ENCODE measurements at places on chromosomes 16 and 17.

- no peak for DNase-seq
Measured at GRCh38 chr16:12728469-12728868, 75.2 kb downstream of the CPPED1 start.

DNA sequence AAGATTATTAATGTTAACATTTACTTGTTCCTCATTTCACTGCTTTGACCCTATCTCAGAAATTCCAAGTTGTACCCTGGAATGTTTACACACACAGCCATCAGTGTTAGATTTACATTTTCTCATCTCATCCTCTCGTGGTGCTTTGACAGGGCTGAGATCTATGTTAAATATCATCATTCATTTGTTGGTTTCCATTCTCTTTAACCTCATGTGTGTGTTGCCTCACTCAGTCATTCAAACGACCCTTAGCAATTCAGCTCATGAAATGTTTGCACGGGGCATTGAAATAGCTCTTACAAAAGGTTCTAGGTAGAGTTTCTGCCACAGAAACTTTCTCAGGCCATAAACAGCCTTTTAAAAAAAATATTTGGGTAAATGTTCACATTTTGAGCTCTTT is 369.6 kb upstream of the MAF start:
- DNase-seq: no peak

DNA sequence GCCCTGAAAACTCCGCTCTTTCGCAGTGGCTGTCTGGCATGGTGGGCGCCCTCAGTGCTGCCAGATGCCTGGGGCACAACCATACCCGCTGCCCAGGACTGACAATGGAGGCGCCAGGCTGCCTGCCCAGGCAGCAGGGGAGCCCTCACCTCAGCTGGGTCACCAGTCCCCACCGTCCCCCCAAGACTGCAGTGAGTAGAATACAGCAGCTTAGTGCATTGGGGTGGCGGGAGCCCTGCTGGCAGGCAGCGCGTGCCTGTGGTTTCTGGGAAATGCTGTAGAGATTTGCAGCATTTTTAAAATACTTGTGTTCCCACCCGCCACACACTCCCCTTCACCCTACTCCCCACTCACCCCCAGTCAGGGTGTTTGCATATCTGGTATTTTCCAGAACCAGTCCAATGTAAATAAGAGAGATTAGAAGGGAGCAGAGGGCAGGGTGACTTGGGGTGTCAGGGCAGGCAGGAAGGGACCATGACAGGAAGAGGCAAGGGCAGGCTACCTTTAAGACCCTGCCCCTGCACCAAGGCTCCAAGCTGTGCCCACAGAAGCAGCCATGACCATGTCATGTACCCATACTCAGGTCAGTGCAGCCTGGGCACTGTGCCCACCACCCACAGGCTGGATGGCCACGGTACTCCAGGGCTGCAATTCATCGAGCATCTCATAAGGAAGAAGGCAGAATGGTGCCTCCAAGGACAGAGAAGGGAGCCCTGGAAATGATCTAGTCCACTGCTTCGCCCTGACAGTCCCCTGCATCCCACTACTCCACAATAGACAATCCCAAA is 21.5 kb downstream of the MYO18A start:
- DNase-seq: no peak

DNA sequence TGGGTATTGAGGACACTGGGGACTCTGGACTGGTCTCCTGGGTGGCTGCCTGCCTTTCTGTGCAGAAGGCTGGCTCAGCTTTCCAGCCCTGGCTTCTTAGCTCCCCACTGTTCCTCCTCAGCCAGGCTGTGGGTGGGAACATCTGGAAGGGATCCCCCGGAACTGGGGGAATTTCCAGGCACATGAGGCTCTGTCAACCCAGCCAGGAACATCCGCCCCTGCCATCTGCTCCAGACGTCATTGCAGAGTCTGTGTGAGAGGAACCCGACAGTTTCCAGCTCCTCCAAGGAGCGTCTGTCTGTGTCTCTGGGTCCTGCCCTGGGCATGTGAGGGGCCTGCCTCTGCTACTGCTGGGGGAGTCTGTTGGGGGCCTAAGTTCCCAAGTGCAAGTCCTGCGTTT is 36.2 kb upstream of the CRHR1 start:
- no peak for DNase-seq

GRCh38 chr16:86961171-86961601 is 356.0 kb downstream of the C16orf95 start:
- no peak for DNase-seq

DNA sequence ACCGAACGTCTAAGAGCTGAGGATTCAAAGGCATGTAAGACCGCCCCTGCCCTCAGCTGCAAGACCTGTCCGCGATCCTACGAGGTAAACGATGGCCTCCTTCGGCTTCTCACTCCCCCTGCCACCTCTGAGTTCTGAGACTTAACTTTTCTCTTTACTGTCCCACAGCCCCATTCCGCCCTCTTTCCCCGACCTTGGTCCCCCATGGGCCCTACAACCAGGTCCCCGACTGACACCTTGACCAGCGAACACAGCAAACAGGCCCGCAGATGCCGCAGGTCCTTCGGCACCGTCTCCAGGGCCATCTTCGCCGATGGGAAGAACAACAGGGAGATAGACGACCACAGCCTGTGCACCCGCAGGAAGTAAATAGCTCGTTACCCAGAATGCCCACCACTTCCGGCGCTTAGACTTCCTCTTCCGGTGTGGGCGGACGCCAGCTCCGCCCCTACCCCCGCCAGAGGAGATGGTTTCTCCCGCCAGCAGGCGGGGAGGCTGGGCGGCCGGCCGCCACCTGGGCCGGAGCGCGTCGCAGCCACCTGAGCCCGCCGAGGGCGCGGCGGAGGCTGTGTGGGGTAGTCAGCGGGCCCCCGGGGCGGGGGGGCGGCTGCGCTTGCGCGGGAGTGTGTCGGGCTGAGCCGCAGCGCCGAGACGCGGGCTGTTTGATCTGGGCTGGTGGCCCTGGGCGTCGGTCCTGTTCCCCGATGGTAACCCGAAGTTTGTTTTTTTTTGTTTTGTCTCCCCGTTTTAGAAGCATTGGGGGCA is at the start of gene SUPT4H1:
Gene SUPT4H1 (minus strand): TSS at position 371 of the 765 bp plus-strand sequence. CDS start 66 bp downstream, at position 305.
- DNase-seq: peak; percentile 87

DNA sequence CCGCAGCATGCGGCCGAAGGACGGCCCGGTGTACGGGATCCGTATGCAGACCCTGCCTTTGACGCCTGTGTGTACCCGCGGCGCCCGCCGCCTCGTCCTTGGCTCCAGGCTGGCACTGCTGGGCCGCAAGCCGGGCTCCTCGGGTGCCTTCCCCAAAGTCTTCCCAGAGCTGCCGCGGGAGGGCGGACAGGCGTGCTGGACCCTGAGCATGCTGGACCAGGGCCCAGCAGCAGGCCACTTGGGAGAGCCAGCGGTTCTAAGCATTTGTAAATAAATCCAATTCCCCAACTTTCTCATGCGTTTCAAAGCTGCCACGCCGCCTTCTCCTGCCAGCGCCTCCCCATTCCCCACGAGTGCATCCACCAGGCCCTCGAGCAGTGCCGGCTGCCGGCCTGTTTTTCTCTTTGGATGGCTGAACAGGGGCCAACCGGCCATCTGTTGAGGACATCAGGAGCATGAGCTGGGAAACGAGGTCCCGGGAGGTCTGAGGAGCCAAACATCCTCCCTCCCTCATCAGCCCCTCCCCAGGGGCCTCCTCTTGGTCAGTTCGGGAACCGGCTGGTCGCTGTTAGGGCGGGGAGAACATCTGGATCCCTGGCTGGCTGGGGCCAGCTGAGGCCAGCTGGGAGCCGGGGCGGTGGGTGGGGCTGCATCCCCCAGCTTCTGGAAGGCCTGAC is 20.5 kb upstream of the PABPN1L start:
- DNase-seq: no peak

DNA sequence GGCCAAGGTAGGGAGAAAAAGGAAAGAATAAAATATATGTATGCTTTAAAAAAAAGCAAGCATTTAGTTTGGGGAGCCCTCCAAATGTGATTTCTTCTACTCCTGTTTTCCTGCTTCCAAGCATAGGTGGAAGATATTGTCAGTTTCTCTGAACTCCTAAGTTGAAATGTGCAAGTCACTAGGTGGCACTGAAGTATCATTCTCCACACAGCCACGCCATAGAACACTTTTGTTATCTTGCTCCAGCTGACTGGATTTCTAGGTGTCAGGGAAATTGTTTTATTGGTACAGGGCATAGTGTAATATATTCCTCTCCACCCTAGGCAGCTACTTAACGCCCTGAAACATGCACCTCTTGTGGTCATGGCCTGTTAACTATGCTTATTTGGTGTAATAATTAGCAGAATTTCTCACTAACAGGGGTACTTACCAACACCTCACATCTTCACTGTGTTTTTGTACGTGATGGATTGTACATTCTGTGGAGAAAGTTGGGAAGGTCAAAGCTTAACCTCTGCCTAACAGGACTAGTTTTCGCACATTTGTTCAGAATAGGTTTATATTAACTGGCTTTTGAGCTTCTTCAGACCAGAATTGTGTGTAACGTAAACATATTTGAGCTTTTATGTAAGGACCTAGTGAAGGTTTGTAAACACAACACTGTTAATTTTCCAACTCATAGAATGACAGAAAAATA is 69.3 kb downstream of the FTO start:
- no peak for DNase-seq

- no peak for DNase-seq
Measured at GRCh38 chr17:33464669-33465280, 171.7 kb upstream of the ASIC2 start.

- no peak for DNase-seq
Measured at GRCh38 chr16:74298104-74298503, 1.5 kb downstream of the PSMD7 start.

DNA sequence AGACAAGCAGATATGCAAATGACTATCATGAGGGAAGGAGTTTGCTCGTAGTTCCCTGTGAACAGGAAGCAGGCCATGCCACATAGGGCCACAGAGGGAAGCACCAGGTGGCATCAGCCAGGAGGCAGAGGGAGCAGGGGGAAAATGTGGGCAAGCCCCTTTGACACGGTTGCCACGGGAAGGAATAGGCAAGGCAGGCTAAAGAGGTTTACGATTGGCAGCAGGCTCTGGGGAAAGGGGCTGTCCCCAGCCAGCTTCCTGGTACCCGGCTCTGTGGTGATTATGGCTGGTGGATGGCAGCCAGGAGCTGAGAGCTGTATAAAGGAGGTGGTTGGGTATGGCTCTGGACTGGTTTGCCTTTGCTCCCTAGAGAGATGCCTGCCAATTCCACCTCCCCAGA is 848 bp downstream of the CES3 start:
- no peak for DNase-seq

GRCh38 chr16:27322858-27323780 is 9.3 kb downstream of the IL4R start:
- no peak for DNase-seq

DNA sequence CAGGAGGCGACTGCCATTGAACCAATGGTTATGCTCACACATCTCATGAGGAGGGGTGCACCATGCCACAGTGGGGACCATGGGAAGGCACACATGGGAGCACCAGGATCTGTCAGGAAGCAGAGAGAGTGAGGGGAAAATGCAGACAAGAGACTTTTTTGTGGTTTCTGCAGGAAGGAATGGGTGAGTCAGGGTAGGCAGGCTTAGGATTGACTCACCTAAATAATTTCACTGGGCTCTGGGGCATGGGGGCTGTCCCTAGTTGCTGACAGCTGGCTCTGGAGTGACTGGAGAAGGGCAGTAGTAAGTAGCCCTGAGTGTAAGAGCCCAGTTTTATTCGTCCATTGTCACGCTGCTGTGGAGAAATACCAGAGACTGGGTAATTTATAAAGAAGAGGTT is 202.4 kb downstream of the AXIN2 start:
- DNase-seq: no peak

GRCh38 chr16:75065521-75066149 is 50.9 kb downstream of the LDHD start:
- DNase-seq: no peak
